ENCODE measurements at places on chromosomes 7 and 10.

GRCh38 chr7:113125728-113126127 lies 7.4 kb upstream of the SMIM30 start:
- no peak for DNase-seq

- no peak for DNase-seq
Observed at GRCh38 chr7:37007268-37007667, 283.0 kb upstream of the AOAH start.

- DNase-seq: peak; percentile 83
Observed at GRCh38 chr10:79904671-79905321, 44.1 kb downstream of the SFTPD start.

GRCh38 chr7:128705891-128706333 lies 33.2 kb upstream of the CALU start:
- DNase-seq: no peak

- no peak for DNase-seq
Observed at GRCh38 chr7:47472444-47473157, 109.3 kb downstream of the TNS3 start.

DNA sequence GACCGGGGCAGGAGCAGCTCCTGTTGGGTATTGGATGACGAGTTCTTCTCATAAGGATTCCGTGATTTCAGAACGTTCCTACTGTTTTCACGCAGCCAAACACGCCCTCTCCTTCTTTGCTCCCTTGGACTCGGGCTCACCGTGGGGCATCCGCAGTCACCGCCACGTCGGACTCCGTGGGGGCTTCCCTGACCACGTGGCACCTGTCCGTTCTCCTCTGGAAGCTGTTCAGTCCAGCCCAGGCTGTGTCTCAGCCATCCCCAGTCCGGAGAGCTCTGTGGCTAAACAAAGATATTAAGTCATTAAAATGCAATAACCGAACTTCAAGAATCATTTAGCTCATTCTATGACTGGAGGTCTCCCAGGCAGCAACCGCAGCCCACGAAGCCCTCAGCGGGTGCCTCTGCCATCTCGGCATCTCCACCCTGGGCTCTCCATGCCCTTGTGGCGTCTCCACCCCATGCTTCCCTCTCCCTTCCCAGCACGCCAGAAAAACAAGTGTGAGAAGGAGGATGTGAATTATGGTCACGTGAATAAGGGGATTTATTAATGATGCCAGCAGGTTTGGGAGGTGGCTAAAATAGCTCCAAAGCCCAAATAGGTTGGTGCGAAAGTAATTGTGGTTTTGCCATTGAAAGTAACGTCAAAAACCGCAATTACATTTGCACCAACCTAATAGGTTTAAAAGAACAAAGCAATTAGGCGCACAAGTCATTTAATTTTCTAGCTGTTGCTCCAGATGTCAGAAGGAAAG lies 224.6 kb upstream of the PPP2R2D start:
- no peak for DNase-seq

GRCh38 chr7:64320547-64321513 lies 7.1 kb downstream of the ZNF736 start:
- DNase-seq: no peak

- DNase-seq: peak; percentile 32
Observed at GRCh38 chr10:104085801-104086400, at the start of gene COL17A1. Gene COL17A1 (minus strand): TSS chr10:104085880. CDS start chr10:104080673, 5,207 bp downstream.

- DNase-seq: peak; percentile 31
Observed at GRCh38 chr7:158396301-158396905, 191.2 kb downstream of the PTPRN2 start.

Measured in tongue (tissue), 3 donors.